ENCODE measurements at places on chromosomes 7 and 10.

DNA sequence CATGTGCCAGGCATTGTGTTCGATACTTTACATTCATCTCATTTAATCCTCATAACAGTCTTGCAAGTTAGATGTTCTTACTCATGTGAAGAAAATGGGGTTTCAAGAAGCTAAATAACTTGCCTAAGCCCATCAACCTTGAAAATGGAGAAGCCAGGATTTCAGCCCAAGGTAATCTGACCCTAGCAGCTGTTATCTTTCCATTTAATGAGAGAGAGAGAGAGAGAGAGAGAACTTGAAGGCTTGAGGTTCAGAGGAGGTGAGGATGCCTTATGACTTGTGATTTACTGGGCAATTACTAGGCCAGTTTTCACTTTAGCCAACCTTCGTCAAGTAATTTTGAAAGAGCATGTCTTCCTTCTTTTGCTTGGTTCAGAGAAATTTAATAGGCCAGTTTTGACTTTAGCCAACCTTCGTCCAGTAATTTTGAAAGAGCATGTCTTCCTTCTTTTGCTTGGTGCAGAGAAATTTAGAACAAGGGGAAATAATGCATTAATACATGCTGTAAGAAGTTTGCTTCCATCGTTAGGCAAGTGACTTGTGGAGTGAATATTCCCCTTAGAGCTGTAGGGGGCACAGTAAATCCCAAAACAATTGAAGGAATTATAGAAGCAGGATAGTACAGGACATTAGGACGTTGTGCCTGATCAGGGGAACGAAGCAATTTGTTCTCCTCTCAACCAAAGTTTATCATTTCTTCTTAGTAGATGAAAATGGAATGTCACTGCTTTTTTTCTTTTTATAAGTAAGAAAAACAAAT lies 143.0 kb upstream of the BMPER start:
- no peak for DNase-seq

- no peak for DNase-seq
These were observed 61.6 kb upstream of the OPALIN start for GRCh38 chr10:96420228-96421009.

DNA sequence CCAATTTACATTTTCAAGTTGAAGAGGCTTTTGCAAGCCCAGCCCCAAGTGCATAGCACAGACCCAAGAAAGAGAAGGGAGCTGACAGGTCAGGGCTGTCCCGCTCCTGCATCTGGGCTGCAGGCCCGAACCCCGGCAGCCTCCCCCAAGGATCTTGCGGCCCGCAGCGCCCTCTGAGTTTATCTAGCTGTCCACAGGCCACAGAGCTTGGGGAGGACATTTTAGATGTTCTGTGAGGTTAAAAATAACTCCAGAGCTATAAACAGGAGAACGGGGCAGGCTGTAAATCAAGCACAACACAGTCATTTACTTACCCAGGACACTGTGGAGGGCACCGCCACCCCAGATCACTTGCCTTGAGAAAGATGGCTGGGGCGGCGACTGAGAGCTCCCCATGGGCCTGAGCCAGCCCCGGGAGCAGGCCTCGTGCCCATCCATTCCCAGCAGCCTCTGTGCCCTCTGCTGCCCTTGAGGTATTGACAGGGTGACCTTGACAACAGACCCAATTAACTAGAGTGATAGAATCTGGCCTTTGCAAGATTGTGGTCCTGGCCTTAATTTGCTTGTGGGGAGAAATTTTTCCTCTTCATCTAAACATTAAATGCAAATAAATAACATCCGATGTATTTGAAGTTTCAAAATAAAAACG lies 563.0 kb downstream of the TCERG1L start:
- peak; percentile 51 for DNase-seq

GRCh38 chr10:33115738-33116719 lies 158.0 kb upstream of the ITGB1 start:
- no peak for DNase-seq

- DNase-seq = no peak
These were observed 42.9 kb downstream of the GOT1 start for GRCh38 chr10:99387541-99387940.

- DNase-seq = no peak
These were observed 55.3 kb upstream of the FGL2 start for GRCh38 chr7:77254915-77255314.

DNA sequence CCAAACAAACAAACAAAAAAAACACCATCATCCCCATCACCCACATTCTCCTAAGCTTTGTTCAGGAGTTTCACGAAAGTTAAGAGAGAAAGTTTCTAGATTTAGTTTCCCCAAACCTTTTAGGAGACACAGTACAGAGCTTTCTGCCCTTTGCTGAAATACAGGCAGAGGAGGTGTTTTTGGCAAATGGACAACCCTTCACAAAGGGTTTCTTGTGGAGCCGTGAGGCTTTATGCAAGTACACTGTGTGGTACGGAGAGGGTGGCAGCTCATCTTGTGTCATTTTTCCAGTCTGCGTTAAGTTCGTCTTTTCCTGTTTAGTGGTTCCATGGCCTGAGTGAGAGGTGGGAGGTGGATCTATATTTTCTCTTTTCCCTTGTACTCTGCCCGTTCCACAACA lies 215.5 kb upstream of the PRKCQ start:
- no peak for DNase-seq

GRCh38 chr10:119651514-119652360 lies 557 bp downstream of the BAG3 start:
- DNase-seq = no peak

DNA sequence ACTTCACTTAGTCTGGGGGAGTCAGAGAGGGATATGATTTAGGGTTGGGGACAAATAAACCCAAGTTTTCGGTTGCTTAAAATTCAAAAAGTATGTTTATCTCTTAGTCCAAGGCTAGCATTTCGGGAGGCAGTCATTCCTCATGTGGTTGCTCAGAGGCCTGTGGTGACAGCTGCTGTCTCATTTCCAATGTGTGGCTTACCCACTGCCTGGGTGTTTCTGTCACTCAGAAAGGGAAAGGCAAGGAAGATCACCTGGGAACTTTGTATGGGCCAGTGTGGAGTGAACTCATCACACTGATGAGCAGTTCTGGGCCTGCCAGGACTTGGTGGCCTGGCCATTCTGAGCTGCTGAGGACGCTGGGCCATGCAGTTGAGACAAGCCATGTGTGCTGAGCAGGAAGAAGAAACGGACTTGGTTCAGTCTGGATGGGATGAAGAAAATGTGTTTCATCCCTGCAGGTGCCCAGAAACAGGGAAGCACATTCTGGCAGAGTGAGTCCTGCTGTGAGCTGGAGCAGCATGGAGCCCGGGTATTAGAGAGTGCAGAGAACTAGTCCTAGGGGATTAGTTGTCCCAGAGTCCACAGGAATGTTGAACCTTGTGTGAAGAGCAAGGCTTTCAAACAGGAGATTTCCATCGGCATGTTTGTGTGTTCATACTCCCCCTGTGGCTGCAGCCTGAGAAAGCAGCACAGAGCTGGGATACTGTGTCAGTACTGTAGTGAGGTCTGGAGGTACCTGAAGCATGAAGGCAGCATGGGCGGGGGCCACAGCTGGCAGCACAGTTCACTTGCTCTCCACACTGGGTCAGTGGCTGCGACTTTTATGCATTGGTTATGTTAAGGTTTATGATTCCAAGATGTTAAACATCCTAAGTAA lies 211.1 kb upstream of the IGFBP3 start:
- no peak for DNase-seq

DNA sequence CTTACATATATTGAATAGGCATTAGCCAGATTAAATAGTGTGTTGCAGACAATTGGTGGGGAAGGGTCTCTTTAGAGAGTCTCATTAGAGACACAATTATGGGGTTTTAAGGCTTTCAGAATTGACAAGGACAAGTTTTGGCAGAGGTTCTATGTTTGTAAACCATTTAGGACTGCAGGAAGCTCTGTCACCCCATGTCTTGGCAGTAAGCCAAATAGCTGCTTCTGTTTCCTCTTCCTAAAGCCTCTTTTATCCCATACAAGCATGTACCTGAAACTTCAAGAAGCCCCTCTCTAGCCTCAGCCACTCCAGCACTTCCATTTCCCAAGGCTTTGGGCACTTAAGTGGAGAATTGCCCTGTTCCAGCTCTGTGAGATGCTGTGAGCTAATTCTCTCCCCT lies 21.8 kb upstream of the LRRC4 start:
- DNase-seq = no peak

DNA sequence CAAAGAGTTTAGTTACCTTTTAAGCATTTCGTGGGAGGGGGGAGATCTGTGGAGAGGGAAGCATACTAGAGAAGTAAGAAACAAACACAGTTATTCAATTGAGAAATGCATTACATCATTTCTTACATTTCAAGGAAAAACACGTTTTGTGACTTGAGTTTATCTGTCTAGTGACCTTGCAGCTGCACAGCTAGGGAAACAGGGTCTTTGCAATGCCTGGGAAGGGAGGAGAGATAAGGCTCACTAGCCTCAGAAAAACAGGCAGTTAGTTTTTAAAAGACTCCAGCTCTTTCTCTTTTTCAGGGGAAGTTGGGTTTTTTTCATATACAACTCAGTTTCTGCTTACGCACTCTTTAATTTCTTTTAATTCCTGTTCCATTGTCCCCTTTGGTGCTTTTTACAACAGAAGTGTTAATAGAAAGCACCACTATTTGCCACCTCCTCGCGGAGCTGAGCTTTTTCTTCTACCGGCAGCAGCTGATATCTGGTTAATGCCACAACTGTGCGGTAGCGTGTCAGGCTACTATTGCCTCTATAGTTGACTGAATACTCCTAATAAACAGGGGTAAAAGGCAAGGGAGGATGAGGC lies 5.6 kb downstream of the CYP3A43 start:
- no peak for DNase-seq

- no peak for DNase-seq
These were observed 52.3 kb upstream of the MYL10 start for GRCh38 chr7:101681170-101682007.

DNA sequence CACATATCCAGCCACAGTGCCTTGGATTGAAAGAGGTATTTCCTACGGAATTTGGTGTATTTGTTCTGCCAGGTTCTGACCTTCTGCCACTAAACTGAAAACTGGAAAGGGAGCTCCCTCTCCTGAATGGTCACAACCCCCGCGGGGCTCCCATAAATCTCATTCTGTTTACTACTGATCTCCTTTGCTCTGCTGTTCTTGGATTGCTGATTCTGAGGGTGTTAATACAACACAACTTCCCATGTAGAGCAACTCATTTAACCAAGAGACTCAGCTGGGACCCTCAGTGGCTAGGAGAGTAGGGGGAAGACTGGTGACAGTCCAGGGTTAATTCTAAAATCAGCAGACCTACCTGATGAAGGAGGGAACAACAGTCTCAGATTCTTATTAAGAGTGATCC lies 662.9 kb downstream of the INHBA start:
- no peak for DNase-seq

DNA sequence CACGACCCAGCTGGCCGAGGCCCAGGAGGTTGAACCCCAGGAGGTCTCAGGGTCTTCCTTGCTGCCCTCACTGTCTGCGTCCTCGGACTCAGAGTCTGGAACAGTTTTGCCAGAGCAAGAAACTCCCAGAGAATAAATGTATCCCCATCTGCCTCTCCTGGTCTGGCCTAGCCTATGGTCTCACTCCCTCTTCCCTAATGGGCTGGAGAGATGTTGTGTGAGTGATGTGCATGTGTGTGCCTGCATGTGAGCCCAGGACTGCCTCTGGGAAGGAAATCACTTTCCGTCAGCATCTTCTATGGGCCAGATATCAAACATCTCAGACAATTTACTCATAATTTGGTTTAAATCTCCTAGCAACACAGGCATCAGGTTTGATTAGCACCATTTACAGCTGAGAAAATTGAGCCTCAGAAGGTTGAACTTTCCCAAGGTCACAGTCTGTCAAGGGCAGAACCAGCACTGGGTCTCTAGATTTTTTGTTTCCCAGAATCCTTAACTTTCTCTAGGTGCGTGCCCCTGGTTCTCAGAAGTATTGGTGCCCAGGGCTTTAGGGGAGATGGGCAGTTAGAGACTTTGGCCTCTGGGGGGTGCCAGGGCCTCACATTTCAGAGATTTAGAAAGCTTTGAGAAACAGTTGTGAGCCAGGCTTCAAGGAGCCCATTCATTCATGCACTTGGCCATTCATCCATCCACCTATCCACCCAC lies 4.9 kb downstream of the TMEM270 start:
- DNase-seq = no peak

GRCh38 chr7:139370301-139370942 lies 10.7 kb downstream of the LUC7L2 start:
- DNase-seq = no peak

DNA sequence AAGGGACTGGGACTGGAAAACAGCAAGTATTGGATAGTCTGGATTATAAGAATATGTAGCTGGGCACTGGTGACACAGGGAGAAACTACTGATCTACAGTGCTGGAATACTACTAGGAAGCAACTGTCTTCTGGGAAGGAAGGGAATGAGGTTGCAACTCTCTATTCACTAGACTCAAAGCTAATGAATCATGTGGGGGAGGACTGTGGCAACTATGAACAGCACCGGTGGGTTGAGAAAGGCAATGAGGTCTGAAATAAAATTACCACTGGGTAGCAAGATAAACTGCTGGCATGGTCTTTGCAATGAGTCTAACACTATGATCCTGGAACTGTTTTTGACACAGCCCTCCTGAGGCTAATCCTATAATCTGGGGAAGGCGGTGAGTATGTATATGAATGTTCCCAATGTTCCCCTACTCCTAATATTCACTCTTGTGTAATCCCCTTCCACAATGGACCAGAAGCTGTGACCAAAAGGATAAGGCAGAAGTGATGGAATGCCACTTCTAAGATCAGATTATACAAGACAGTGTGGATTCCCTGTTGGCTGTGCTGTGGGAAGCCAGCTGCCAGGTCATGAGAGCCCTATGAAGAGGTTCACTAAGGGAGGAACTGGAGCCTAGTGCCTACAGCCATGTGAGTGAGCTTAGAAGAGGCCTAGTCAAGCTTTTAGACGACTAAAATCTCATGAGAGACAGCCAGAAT lies 101.3 kb upstream of the DNAJB12 start:
- no peak for DNase-seq

DNA sequence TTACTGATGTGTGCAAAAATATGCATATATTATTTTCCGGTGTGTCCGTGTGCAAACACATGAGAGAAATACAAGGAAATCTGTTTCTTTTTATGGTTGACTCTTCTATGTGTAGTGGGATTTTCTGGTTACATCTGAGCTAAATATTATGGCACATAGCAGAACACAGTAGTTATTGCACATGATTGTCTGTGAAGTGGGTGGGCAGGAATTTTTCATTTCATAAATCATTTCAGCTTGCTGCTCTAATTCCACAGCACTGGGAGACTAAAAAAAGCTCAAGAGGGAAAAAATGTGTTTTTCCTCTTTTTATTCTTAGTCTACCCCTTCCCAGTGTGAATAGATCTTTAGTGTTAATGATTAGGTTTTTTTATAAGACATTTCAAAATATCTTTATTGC lies 197.9 kb downstream of the MBL2 start:
- DNase-seq = no peak

DNA sequence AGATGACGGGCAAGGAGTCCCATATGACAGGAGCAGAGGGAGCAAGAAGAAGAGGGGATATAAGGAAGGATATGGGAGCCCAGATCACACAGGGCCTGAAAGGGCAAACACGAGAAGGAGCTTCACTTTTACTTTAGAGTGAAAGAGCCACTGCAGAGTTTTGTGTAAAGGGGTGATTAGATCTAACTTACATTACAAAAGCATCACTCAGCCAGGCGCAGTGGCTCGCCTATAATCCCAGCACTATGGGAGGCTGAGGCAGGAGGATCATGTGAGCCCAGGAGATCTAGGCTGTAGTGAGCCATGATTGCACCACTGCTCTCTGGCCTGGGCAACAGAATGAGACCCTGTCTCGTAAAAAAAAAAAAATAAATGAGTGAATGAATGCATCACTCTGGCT lies 91.1 kb downstream of the MPP7 start:
- DNase-seq = no peak
